ENCODE measurements at places on chromosomes 6 and 20.

DNA sequence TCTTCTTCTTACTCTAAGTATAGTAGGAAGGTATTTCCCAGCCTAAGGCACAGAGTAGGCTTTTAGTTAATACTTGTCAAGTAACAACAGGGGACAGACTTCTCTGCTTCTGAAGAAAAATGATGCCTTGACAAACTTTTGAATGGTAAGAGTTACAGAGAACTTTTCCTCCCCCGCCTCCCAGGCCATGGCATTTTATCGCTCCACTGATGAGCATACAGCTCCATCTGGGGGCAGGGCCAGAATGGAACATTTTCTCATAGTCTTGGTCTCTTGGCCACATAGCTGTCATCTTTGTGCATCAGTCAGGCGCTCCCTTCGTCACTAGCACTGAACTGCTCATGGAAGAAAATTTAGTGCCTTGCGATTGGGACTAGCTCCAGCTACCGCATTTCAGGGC is 1066.8 kb upstream of the CITED2 start:
- DNase-seq, result no peak

DNA sequence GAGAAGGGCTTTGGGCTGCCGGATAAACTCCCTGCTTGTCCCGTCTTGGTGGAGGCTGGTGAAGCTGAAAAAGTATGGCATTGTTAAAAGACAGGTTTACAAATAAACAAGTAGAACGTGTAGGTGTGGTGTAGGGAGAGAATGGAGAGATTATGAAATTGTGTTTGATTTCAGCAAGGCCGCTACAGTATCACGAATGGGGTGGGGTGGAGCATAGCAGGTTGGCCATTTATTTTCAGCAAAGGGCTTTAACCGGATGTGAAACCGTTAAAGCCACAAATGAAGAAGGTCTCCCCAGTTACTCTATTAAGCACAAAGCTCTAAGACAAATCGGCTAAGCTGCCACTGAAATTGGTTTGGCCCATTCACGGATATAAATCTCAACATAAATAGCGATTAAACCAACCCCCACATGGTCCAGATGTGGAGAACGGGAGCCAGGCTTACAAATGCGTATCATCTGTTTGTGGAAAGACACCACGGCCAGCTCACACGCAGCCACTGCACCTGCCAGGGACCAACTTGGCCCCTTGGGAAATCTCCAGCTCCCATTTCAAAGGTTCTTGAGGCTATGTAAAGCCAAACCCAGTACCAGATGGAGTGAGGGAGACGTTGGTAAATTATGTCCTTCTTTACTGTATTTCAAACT is 94.0 kb downstream of the ZMYND8 start:
- DNase-seq, result no peak

- no peak for DNase-seq
Measured at GRCh38 chr6:101108286-101108685, 227.2 kb upstream of the ASCC3 start.

GRCh38 chr6:136539967-136540652 is 10.1 kb downstream of the MAP7 start:
- DNase-seq, result no peak

- DNase-seq, result peak; percentile 95
Measured at GRCh38 chr6:158869826-158870648, 50.9 kb upstream of the EZR start.

- DNase-seq, result no peak
Measured at GRCh38 chr20:61321481-61321880, 69.4 kb downstream of the CDH4 start.

DNA sequence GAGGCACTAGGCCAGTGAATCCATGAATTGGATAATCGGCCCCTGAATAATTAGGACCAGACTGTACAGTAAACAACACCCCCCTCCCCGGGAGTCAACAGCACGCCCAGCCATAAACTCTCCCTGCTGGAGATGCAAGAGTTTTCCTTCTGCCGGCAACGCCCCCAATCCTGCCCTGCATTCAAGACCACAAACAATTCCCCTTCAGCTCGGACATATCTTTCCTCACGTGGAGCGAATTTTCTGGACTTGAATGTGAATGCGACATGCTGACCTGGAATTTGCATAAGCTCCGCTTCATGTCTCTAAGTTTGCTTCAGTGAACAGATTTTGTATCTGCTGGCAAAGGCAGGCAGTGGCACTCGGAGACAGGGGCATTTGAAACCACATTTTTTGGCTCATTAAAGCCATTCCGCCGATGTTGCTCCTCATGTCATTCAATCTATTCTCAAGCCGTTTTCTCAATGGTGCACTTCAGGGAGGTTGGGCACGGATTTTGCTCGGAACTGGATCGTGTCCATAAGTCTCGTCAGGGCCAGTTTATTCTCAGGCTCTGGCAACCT is 38.0 kb upstream of the GMPR start:
- no peak for DNase-seq

- no peak for DNase-seq
Measured at GRCh38 chr6:5809450-5809849, 197.3 kb downstream of the NRN1 start.

DNA sequence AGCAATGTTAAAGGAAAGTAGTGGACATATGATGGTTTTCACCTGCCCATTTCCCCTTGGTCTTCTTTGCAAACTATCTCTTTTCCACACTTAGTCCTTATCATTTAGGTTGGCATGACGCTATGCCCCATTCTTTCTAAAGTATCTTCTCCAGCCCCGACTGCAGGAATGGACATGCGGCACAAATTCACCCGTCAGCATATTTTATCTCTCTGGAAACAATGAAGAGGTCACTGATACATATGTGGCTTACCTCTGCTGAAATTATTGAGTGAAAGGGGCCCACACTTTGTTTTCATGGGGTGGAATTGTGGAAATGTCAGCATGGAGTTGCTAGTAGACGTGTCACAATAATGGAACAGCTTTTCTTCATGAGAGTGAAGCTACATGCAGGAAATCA is 45.8 kb upstream of the MEI4 start:
- DNase-seq, result no peak
